IPS DF 6.9 (cell line): ENCODE measurements at places on chromosomes 16 and 17.

DNA sequence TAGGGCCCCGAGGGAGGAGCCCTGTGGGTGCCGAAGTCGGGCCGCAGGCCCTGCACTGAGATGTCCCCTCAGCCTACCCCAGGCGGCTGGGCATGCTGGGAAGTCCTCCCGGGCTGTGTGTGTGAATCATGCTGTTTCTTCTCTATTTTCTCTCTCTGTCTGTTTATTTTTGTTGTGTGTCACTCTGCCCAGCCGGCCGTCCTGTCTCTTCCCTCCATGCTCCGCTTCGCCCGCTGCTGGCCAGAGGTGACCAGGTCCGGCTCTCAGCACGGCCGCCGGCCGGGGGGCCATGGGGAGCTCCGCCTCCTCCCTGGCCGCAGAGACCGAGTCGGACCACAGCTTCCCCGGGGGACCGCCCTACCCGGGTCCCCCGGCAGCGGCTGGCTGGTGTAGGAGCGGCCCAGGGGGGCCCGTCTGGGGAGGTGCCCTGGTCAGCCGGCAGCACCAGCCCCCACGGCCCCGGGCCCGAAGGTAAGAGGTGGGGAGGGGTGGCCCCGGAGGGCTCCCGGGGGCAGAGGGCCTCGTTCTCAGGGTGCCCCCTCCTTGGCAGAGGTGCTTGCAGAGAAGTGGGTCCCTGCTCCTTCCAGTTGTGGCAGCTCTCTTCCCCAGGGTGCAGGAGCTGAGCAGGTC, 12.5 kb downstream of the CAPN15 start:
- DNase-seq = no peak

- no peak for DNase-seq
Observed at GRCh38 chr17:27239046-27239445, 54.9 kb upstream of the WSB1 start.

DNA sequence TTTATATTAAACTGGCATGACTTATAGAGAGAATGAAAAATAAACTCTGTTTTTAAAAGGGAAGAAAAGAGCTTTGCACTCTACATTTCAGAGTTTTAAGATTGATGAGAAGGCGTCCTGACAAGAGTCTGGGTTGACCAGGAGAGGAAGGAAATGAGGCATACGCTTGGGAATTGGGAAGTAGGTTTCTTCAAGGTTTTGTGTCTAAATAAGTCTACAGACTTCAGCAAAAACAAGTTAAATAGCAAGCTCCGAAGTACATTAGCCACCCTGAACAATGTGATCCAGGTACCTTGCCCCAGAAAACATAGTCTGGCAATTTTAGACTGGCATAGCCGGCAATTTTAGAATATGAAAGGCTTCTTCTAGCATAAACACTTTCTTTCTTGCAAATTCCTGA, 28.5 kb upstream of the CCDC182 start:
- DNase-seq = no peak

GRCh38 chr17:33460781-33461450, 167.8 kb upstream of the ASIC2 start:
- no peak for DNase-seq

DNA sequence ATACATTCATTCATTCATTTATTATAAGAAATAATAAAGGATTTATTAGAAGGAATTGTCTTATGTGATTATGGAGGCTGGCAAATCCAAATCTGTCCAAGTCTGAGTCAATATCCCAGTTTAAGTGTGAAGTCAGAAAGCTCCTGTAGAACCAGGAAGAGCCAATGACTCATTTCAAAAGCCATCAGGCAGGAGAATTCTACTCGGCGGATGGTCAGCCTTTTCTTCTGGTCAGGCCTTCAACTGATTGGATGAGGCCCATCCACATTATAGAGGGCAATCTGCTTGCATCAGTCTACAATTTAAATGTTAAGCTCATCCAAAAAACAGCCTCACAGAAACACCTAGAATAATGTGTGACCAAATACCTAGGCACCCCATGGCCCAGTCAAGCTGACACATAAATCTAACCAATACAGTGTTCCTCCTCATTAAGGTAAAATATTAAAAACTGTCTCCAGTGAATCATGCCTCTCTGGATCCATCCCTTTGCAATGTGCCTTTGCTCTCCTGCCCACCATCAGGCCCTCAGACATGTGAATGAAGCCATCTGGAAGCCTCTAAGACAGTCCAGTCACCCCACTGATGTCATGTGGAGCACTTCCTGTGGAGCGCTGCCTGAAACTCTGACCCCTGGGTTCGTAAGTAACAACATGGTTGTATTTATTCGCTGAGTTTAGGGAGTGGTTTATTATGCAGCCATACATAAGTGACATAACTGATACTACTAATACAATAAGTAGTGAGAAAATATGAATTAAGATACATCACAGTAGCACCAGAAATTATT, 69.2 kb upstream of the WSB1 start:
- DNase-seq = no peak

DNA sequence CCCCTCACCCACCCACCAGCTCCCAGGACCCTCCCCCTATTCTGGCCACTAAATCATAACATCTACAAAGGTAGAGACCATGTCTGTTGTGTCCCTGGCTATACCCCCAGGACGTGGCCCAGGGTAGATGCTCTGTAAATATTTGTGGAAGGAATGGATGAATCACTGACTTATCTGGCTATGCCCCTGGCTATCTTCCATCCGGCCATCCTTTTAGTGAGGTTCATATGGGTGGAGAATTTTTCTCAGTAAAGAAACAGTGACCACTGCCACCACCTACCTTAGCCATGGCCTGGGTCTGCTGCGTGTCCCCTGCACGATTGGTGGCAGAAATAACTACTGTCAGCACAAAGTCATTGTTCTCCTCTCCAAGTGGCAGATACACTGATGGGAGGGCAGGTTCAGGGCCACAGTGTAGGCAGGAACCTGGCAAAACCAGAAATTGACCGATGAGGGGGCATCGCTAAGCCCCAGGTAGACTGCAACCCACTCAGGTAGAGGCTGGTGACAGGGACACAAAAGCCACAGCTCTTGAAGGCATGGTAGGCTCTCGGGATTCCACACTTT, 63.1 kb upstream of the BCO1 start:
- no peak for DNase-seq

DNA sequence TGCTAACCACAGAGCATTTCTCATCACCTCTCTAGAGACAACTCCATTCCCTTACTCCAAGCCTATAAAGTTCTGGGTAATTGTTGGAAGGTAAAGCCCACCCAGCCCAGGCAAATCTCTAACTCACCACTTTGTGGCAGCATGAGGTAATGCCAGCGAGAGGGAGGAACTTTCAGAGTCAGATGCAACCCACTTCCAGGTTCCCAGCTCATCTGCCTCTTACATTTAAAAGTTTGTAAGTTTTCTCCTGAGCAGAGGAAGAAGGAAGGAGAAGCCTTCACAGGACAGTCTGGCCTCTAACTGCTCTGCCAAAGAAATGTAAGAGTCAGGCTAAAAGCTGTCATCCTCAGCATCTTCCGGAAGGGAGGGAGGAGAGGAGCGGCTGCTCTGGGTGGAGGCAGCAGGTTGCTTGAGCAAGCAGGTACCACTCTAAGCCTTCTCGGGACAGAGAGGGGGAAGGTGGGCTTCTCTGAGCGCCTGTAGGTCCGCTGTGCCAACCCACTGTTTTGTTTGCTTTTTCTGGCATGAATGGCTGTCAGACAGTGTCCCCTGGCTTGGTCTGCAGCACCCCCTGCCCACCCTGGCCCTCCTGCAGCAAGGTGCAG, 1.0 kb downstream of the ZNF319 start:
- DNase-seq = no peak

DNA sequence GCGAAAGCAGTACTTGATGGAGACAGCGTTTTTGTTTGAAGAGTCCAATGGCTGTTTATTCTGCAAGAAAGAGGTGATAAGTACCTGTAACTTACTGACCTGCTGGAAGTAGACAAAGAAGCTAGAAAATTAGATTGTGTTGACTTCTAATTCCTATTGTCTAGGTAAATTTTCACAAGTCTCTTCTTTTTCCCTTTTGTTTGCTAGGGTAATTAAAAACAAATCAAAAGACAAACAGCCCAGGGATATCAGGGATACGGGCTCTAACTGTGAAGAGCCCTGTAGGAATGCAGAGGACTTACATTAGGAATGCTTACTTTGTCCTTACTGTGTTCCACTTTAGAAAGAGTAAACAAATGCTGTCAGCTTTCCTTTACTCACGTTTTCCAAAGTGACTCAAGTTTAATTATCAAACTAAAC, 7.0 kb downstream of the PSME3IP1 start:
- DNase-seq = no peak
